GM03348 (cell line): ENCODE measurements at places on chromosomes 6 and 20.

DNA sequence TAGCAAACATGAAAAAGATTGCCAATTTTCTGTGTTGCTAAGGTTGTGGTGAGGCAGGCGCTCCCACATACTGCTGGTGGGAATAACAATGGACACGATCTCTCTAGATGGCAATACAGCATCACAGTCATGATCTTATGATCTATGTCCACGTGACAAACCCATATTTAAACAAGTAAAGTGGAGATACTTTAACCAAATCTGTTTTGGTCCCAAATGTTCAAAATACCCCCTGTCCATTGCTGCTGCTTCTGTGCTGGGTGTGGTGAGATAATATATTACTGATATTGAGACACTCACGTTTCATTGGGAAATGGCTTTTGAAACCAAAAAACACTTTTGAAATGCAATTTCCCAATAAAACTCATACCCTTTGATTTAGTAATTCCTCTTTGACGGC lies 23.0 kb downstream of the SIRPD start:
- no peak for DNase-seq

DNA sequence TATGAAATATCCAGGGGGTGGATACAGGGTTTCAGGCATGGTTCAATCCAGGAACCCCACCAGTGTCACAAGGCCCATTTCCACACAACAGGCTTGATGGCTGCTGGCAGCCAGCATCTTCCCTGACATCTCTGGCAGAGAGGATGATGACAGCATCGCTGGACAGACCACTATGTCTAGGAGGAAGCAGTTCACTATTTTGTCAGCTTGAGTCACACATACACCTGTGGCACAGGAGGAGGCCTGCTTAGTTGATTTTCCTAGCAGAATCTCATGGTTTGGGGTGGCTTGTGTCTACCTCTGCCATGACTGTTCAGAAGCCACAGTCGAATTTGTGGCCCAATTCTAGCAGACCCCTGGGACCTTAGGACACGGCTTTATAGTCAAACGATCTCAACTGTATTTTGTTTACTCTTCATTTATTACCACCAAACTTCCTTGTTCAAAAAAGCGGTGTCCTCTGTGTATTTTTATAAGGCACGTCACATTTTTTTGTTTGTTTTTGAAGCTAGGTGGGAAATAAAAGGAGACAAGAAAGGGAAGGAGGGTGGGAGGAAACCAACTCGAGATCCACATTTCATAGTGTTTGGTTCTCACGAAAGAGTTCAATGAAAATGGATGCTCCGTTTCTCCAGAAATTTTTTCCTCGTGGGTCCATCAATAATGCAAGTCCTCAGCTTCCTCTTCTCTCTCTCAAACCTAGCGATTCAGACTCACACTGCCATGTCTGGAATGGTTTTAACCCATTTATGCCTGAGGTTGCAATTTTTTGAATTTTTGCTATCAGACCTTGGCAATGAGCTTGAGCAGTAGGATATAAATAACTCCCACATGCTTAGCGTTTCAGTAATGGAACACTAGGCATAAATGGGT lies 94.4 kb downstream of the TOX2 start:
- no peak for DNase-seq

DNA sequence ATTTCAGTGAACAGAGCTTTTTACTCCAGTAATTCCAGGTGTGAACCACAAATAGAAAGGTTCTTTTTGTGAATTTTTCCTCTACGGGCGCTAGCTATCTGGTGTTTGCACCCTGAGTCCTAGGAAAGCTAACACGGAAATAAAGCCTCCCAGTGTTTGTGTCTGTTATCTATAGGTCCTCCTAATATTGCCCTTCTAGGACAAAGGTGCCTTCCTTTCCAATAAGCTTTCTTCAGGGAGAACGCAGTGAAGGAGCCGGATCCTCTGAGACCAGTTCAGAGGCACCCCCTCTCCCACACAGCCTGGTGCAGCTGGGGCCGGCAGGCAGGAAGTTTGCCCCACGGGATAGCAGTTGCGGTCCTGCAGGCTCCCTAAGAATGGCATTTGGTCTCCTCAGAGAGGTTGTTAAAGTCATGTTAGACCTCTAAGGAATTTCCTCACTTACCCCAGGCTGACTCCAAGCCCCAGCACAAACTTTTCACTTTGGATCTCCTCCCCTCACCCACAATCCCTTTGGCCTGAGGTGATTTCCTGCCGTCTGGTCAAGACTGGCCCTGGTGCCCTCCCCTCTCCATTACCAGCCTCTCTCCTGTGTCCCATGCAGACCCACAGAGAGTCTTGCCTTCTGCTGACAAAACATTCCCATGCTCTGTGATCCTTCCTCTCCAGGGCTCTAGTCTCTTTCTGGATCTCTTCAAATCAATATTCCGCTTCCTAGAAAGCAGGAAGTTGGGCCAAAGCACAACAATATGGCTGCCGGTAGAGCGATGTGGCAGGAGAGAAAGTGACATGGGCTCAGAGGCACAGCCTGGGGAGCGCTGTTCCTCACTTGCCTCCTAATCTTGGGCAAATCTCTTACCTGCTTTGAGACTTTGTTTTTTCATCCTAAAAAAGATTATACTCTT lies 126.0 kb downstream of the MOXD1 start:
- DNase-seq, result no peak

- peak; percentile 41 for DNase-seq
Measured at GRCh38 chr6:16236631-16237199, 1.7 kb upstream of the GMPR start.

DNA sequence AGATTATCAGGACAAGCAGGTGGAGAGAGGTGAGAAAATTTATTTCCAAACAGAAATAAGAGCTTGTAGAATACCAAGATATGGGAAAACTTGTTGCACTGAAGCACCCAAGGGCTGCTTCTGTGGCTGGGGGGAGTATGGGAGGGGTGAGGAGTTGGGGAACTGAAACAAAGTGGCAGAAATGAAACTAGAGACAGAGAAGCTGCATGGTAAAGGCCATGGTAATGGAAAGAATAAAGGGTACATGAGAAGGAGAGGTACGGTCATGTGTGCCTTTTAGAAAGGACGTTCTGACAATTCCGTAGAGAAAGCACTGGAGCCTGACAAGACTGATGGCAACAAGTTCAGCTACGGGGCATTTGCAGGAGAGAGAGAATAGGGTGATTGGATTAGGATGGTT lies 51.6 kb upstream of the RIN2 start:
- DNase-seq, result no peak

GRCh38 chr6:114100215-114100994 lies 129.5 kb upstream of the HDAC2 start:
- no peak for DNase-seq

DNA sequence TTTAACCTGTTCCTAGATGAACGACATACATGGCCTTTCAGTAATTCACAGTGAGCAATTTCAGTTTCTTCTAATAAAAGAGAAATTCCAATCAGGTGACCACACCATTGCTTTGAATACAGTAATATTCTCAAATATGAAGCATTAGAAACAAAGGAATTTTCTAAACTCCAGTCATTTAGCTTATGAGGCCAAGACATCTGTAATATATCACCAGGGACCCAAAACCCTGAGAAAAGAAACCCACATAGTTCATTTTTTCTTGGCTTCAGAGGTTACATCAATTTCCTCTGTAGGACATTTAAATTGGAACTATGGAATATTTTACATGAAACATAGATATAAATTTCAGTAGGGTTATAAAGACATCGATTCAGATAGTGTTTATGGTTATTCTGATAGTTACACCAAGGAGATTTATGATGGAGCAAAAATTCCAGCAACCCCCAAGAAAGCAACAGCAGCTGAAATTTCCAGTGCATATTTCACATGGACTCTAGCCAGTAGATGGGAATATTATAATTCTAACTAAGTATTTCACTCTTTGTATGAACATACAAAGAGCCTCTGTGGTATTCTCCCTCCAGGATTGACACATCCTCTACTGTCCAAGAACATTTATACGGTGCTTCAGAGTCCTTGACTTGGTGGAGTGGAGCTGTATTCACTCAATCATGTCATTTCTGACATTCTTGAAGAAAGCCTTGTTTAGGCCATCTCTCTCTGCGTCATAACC lies 82.9 kb downstream of the ADGRG6 start:
- DNase-seq, result peak; percentile 55

GRCh38 chr6:89948876-89949275 lies 54.6 kb downstream of the GJA10 start:
- no peak for DNase-seq
